Spleen (tissue), 13 donors: ENCODE measurements at places on chromosomes 1 and 21. TPM values are rescaled to one million over a fixed set of nuclear protein-coding genes. Genes with fewer than 3 reads are reported as not detected.

Gene EXTL2
- 5.9 TPM for total RNA-seq

Gene HNRNPCL4
- not detected for total RNA-seq

Gene HPCA
- not detected for total RNA-seq

Gene CRP
- not detected for total RNA-seq

Gene ZNF648
- total RNA-seq: not detected

Gene CR1L
- 1.4 TPM for total RNA-seq

Gene WRAP73
- 21.0 TPM for total RNA-seq

Gene KLHDC9
- total RNA-seq: 1.5 TPM

Gene LRRC8D
- 37.4 TPM for total RNA-seq
